ENCODE measurements at places on chromosomes 11 and 22.

DNA sequence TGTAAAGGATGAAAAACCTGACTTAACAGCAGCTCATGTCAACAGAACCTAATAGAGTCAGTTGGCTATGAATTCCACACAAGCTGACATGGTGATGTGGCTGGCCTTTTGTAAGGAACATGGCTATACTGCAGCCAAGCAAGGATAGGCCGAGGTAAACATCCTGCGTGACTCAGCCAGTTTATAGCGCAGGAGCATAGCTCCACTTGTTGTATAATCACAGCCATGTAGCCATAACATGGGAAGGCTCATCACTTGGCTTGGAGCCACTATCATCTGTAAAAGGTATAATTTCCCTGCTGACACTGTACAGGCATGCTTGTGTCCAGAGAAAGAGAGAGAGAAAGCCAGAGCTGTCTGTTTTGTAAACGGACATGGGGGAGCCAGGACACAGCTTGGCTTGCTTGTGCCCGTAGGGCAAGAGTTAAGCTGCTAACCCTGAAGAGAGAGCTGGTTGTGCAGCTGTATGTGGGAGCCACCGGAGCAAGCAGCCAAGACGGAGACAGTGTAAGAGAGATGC is 104.4 kb upstream of the PLET1 start:
- peak; percentile 58 for DNase-seq

DNA sequence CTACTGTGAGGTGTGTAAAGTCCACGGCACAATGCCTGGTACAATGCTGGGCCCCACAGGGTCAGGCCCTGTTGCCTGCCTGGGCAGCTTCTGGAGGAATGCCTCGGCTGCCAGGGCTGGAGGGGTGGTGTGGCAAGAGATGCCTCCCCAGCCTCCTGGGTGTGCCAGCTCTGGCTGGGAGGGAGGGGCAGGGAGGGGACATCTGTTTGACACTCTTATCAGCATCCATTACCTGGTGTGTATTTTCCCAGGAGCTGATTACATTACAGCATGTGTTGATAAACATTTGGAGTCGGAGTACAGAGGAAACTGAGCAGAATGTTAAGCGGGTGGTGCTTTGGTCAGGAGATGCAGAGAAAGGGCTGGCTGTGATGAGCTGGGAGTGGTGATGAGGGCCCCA is 11.0 kb upstream of the NECTIN1 start:
- no peak for DNase-seq

GRCh38 chr11:34719303-34719848 is 98.5 kb downstream of the EHF start:
- DNase-seq: no peak

- DNase-seq: peak; percentile 88
Measured at GRCh38 chr11:75499423-75500190, 26.1 kb downstream of the GDPD5 start.

DNA sequence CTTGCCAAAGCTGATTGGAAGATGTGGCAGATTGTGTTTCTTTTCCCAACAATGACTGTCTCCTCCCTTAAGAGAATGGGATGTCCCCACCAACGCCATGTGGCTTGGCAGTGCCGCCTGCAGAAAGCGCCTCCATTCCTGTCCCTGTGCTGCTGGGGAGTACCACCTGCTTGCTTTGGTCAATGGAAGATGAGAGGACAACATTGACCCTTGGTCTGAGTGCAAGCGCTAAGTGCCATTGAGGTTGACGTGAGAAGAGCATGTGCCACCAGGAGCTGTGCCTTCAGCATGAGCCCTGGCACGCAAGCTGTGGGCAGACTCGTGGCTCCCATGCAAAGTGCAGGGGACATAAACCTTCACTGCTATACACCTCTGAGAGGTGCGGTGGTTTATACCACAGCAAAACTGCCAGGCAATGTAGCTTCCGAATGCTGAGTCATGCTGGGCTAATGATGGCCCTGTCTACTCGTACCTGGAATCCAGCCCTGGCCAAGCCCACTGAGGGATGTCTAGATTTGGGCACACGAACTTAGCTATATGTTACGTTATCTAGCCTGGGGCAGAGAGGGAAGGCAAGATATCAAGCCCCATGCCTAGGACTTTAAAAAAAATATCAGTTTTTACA is 41.9 kb downstream of the MYEOV start:
- no peak for DNase-seq

DNA sequence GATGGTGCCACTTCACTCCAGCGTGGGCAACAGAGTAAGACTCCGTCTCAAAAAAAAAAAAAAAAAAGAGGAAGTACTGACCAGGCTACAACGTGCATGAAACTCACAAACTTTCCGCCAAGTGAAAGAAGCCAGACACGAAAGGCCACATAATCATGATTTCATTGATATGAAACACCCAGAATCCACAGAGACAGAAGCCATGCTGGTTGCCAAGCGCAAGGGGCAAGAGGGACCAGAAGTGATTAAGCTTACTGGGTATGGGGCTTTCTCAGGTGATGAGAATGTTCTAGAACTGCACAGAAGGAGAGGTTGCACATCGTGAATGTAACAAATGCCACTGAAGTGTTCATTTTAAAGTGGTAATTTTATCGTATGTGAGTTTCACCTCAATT is 60.9 kb downstream of the CELSR1 start:
- no peak for DNase-seq

DNA sequence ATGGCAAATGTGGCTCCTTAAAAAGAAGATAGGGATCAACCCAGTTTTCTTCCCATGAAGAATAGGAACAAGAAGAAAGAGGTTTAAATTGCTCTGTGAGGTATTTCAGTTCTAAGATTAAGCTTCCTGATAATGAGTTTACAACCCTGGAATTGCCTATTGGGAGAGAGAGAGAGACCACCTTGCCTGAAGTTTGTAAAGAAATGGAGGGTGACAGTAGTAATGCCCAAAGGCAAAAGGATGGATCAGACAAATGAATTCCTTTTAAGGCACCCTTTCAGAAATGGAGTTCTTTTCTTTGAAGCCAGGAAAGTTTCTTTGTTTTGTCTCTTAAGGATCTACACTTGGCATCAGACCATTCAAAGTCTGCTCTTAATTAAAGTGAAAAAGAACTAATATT is 74.3 kb downstream of the DDIAS start:
- DNase-seq: no peak

DNA sequence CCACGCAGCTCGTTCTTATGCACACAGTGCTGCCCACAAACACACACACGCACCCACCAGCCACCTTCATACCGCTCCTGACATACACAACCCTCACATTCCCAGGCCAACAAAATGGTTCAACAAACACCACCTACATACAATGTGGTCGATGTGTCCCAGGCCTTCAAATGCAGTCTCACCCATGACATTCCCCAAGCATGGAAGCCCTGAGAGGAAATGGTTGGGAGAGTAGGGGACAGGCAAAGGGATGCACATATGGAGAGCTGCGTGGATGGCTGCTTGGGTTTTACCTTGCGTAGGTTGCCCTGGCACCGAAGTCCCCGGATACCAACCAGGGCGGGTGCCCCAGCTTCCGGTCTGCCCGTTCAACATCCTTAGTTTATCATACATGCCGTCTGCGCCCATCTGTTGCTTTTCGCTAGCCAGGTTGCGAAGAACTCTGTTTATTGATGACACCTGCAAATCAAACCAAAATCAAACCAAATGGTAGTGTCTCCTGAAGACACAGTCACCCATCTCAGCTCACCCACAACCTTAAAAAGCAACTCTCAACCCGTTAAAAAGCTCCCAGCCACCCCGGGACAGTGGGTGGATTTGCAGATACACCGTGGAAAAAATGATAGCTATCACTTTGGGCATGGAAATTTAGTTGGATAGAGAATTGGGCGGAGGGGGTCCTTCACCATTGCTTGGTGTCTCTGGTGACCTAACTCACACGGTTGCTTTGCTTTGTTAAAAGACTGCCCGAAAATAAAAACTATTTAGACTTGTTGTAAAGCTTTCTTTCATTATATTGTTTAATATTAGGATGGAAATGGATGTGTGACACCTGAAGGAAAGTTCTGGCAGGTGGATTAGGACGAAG is 10.5 kb downstream of the PAX6 start:
- no peak for DNase-seq

DNA sequence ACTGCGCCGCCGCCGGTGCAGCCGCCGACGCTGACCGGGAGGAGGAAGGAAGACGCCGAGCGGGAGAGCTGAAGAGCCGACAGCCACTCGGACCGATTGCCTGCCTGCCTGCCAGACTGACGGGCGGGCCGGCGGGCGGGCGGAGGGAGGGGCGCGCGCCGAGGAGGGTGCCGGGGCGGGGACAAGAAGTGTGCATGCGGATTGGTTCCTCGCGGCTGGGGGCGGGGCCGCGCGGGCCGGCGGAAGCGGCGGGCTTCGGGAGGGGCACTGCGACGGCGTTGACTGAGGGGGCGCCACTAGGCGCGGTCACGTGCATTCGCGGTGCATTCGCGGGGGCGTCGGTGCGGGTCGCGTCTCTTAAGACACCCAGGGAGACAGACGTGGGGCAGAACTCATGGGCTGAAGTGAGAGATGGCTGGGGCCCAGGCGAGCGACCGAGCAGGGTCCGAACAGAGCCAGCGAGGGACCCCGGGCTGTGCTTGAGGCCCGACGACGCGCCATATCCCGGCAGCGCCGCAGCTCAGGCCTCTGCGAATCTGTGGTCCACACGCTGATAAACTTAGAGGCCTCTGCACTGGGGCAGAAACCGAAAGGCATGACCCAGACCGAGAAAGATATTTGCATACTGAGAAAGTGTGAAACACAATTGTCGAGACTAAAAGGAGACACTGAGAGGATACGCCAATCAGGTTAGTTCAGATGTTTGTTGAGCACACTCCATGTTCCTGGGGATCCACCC is at the start of gene MAPK1:
MAPK1 (minus strand) TSS at position 118 of the 739 bp plus-strand sequence. CDS start 205 bp downstream, outside the sequence.
- peak; percentile 61 for DNase-seq

- DNase-seq: no peak
Measured at GRCh38 chr11:57476047-57476756, 15.9 kb downstream of the RTN4RL2 start.

GRCh38 chr22:17100621-17101020 is 15.8 kb downstream of the IL17RA start:
- DNase-seq: no peak

DNA sequence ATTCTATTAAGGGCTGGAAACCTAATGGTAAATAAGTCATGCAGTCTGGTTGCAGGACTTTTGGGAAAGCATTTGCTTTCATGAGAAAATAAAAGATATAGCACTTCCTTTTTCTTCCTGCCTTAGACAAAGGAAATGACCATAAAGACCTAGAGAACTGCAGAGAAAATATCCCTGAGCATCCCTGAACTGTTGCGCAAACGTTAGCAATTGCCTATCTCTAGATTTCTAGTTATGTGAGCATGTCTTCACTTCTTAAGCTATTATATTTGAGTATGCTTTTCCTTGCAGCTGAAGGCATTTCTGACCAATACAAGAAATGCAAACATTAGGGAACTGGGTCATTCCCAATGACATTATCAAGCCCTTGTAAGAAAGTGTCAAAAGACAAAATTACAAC is 110.6 kb downstream of the KIF18A start:
- no peak for DNase-seq

GRCh38 chr11:69444381-69445130 is 36.9 kb upstream of the LINC01488 start:
- peak; percentile 87 for DNase-seq

GRCh38 chr11:114017723-114018122 is 41.8 kb upstream of the ZBTB16 start:
- DNase-seq: no peak

DNA sequence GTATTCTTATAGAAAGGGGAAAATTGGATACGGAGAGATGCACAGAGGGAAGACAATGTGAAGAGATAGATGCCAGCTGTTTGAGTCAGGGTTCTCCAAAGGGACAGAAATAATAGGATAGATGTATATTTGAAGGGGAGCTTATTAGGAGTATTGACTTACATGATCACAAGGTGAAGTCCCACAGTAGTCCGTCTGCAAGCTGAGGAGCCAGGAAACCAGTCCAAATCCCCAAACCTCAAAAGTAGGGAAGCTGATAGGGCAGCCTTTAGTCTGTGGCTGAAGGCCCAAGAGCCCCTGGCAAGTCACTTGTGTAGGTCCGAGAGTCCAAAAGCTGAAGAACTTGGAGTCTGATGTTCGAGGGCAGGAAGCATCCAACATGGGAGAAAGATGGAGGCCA is 569.6 kb upstream of the LARGE1 start:
- no peak for DNase-seq

GRCh38 chr11:106503901-106504300 is 426.4 kb downstream of the AASDHPPT start:
- DNase-seq: no peak
